Right atrium auricular region (tissue), 2 donors: ENCODE measurements at places on chromosomes 2 and 18. TPM values are rescaled to one million over a fixed set of nuclear protein-coding genes. Genes with fewer than 3 reads are reported as not detected.

- no peak for DNase-seq
Measured at GRCh38 chr2:124816007-124816406, 790.9 kb downstream of the CNTNAP5 start.

- no peak for DNase-seq
Measured at GRCh38 chr2:105104208-105104731, 66.4 kb downstream of the MRPS9 start.

- DNase-seq = no peak
Measured at GRCh38 chr2:46173030-46173429, 124.2 kb upstream of the EPAS1 start.

- peak; percentile 73 for DNase-seq
Measured at GRCh38 chr2:61470122-61470951, 550 bp downstream of the USP34 start.

DNA sequence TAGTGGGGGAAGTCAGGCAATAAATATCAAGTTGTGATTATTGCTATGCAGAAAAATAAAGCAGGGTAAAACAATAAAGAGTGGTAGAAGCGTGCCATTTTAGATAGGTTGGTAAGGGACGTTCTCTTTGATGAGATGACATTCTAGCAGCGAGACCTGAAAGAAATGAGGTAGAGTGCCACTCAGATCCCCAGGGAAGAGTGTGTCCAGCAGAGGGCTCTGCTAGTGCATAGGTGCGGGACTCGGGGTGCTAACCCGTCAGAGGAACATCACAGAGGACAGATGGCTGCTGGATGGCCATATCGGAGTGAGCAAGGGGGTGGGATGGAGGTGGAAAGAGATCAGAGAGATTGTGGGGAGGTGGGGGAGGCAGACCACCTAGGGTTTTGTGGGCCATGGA, 16.3 kb upstream of the GTF2A1L start:
- no peak for DNase-seq

DNA sequence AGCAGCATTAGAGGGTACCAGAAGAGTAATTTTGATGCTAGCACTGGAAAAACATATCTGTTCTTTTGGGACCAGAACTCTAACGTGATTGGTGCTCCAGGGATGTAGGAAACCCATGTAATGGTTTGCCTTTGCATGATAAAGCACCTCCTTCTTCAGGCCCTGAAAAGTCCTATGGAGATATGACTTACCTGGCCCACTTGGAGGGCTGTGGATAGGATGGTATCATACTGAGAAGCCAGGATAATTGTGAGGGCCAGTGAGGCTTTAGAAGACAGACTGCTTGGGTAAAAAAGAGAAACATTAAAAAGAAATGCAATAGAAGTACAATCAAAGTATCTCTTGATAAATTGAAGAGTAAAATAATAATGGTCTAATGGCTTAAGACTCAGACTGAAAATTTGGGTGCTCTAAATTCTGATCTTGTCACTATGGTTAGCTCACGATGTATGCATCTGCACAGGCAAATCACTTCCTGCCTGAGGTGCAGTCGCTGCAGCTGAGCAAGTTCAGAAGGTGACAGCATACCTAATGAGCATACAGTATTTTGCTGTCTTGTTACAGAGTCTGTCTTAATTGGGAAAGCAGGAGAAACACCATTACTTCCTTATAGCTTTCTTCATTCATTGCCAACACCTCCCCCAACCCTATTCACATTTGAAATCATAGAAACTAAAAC, 371.5 kb downstream of the NUP35 start:
- DNase-seq = no peak

The SULT1C4 gene
- total RNA-seq = 16.0 TPM

- no peak for DNase-seq
Measured at GRCh38 chr2:200810998-200811332, 745 bp upstream of the BZW1 start.

- no peak for DNase-seq
Measured at GRCh38 chr2:88827821-88828220, 136.3 kb downstream of the RPIA start.

- no peak for DNase-seq
Measured at GRCh38 chr18:43875511-43875910, 598.2 kb upstream of the SYT4 start.

The EN1 gene
- not detected for total RNA-seq

GRCh38 chr18:13464432-13465123, 246.0 kb downstream of the LDLRAD4 start:
- no peak for DNase-seq

DNA sequence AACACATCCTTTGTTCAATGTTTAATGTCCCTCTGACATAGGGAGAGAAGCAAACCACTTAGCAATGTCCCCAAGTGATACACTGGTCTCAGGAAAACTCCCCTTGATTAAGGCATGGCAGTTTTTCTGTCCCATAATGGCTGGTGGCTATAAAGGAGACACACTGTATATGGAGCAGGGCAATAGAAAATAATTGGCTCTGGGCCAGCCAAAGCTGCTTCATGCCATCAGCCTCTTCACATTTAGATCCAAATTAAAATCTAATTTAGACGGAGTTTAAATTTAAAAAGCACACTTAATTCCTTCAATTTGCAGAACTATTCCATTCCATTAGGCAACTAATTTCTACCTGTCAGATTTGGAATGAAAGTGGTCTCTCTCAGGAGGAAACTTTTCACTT, 638.1 kb downstream of the DSC3 start:
- DNase-seq = no peak

DNA sequence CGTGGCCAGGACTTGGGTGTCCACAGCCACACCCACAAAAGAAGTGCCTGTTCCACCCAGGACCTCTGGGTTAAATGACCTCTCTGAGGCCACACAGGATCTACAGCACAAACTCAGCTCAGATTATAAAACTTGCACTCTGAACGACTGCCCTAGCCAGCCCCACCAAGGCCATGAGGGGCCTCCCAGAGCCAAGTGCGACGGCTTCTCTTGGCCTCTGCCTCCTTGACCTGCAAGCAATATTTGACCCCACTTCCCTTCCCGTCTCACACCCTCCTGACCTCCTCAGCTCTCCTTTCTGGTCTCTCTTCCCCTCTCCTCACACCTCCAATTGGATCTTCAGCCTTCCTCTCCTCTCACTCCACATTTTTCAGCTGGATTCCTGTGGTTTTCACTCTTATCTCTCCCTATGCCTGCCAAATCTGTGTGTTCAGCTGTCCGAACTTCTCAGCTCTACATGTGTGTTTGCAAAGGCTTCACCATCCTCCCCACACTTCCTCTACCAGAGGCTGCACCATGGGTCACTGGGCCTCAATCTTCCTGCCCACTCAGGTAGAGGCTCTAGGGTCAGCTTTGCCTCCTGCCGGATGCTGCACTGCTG, 25.3 kb upstream of the STEAP3 start:
- DNase-seq = no peak

GRCh38 chr18:46939337-46939963, 22.0 kb downstream of the KATNAL2 start:
- DNase-seq = no peak

DNA sequence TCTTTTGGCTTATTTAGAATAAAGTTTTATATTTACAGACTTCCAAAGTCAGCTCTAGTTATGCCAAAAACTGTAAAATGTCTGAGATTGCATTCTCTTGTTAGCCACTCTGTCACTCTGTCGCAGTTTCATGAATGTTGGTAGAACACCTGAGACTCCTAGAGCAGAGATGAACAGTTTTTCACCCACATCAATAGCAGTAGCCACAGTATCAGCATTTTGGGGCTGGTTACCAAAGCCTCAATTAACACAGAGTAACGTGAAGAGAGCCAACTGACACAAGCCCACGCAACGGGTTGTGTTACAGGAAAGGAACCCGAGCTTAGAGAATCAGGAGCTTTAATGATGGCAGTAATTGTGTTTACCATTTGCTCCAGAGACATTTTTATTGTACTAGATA, 443.0 kb upstream of the SLC39A10 start:
- DNase-seq = no peak

- DNase-seq = no peak
Measured at GRCh38 chr2:141508086-141508752, 622.6 kb downstream of the LRP1B start.

GRCh38 chr18:28147674-28148171, 29.2 kb downstream of the CDH2 start:
- no peak for DNase-seq

The TGFA gene
- 1.7 TPM for total RNA-seq

- DNase-seq = no peak
Measured at GRCh38 chr2:105418522-105418921, 19.7 kb upstream of the FHL2 start.

DNA sequence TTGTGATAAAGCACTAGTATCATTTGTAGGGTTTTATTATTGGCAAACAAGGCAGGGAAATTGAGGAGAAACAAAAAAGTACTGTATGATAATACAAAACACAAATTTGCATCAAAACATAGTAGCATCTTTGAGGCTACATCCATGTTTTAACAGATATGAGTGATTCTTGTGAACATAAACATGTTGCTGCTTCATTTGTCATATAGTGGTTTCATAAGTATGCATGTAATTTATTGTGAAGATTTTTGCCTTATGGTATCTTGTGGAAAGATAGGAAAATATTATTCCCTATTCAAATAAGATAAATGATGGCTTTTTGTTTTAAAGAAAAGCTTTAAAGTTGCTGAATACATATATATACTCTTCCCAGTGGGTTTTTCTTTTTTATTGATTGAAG, 60.3 kb downstream of the VRK2 start:
- DNase-seq = no peak

GRCh38 chr2:119549241-119549640, 5.0 kb downstream of the CFAP221 start:
- no peak for DNase-seq
